Left ventricle myocardium inferior (tissue), 1 donor: ENCODE measurements at places on chromosomes 6 and 20. TPM values are rescaled to one million over a fixed set of nuclear protein-coding genes. Genes with fewer than 3 reads are reported as not detected.
A peak's percentile ranks its signal among the peaks of the same experiment; 100 is the strongest.

DNA sequence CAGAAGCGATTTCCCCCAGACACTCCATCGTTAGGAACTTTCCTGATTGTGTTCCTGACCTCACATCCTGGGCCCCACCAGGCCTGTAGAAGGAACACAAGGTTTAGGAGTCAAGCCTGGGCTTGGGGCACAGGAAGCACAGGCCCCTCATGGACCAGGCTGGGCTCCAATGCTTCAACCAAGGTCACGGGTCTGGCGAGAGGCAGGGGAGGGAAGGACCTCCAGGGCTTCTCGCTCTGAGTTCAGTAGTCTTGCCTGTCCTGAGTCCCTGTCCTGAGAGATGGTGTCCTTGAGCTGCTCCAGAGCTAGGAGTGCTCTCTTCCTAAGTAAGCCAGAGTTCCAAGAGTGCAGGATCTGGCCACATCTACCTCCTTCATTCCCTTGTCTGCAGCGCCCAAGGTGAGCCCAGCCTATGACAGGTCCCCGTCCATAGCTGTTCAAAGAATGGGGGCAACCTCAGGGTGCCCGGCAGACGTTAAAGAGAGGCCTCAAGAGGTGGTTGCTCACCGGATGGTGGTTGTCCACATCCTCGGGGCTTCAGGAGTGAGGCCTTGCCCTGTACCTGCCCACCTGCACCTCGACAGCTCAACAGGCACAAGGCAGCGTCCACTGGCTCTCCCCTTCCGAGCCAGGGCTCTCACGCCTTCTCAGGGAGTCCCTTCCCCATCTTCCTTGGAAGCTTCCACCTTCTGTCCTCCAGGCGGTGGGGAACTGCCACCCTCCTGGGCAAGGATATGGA lies 1.6 kb upstream of the TUBB1 start:
- no peak for DNase-seq

- no peak for DNase-seq
Observed at GRCh38 chr6:51648236-51648635, 439.2 kb downstream of the PKHD1 start.

DACT2 gene
- total RNA-seq = 2.3 TPM

SMOC2 gene
- total RNA-seq = 14.4 TPM

DNA sequence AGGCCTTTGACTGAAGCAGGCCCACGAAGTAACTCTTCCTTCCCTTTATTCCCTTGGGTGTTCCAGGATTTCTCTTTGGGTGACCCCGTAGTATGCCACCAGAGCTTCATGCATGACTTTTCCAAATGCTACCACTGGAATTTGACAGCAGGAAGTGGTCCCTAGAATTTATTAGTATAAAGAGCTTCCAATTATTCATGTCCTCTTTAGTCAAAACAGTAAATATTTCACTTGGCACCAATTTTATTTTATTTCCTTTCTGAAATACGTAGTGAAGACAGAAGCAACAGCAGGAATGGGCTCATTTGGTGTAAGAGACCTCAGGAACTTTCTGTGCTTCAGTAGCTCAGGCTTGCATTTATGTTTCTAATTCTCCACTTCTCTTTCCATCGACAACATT lies 151.3 kb downstream of the LCA5 start:
- DNase-seq = no peak

EHMT2 gene
- 15.6 TPM for total RNA-seq

GRCh38 chr6:14513496-14514393 lies 396.2 kb downstream of the CD83 start:
- no peak for DNase-seq

GRCh38 chr6:30684386-30685156 lies 1.9 kb downstream of the PPP1R18 start:
- DNase-seq = peak; percentile 61

OR12D1 gene
- not detected for total RNA-seq

ADIG gene
- not detected for total RNA-seq

GRCh38 chr6:150987371-150987828 lies 121.9 kb downstream of the MTHFD1L start:
- DNase-seq = no peak

GRCh38 chr20:47749339-47749738 lies 35.9 kb downstream of the SULF2 start:
- DNase-seq = peak; percentile 48

DNA sequence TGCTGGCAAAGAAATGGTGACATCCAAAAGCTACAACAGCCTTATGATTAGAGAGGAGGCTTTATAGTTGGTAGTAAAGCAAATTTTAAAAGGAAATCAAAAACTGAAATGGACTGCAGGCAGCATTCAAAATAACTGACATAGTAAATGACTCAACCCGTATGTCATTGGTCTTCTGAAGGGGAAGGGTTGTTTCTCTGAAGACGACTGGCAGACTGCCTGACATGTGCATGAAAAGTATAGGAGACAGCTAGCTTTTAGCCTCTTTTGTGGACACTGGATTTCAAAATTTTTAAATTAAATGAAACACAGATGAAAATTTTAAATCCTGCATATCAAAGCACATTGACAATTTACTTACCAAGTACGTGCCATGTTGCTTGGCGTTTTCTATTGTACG lies 90.7 kb downstream of the TRMT6 start:
- DNase-seq = no peak

DNA sequence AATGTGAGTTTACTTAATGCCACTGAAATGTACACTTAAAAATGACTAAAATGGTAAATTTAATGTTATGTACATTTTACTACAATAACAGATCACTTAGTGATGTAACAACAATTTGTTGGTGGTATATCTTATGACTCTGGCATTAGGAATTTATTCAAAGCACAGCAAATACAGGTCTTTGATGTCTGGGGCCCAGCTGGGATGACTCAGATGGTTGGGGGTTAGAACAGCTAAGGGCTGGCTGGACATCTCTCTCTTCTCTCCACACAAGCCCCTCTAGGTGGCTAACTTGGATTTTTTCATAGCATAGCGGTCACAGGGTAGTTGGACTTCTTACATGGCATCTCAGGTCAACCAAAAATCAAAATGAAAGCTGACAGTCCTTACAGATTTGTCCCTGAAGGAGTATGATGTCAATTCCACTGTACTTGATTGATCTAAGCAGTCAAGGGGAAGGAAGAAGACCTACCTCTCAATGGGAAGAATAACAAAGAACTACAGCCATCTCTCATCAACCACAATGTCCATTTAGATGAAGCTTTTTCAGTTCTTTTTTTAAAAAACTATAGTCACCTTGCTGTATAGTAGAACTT lies 37.5 kb upstream of the LCA5 start:
- DNase-seq = no peak

SMPDL3A gene
- 3.8 TPM for total RNA-seq

KIF3B gene
- 9.9 TPM for total RNA-seq

IL17F gene
- total RNA-seq = not detected

DNA sequence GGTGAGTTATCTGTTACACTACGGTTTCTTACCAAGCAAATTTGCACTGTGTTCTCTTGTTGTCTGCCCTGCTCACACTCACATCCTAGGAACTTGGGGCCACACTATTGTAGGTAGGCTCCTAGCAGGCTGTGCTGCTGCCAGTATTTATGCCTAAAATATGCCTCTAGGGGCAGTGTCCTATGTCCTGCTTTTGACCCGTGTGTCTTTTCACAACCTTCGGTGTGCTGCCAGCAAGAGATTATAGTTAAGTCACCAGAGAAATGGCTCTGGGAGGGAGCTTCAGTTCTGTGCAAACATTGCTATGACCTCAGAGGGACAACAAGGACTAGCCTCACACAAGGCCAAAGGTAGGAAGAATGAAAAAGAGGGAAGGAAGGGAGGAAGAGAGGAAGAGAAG lies 8.9 kb upstream of the TAAR5 start:
- DNase-seq = no peak

GRCh38 chr6:149046164-149046821 lies 271.2 kb upstream of the TAB2 start:
- no peak for DNase-seq

DNA sequence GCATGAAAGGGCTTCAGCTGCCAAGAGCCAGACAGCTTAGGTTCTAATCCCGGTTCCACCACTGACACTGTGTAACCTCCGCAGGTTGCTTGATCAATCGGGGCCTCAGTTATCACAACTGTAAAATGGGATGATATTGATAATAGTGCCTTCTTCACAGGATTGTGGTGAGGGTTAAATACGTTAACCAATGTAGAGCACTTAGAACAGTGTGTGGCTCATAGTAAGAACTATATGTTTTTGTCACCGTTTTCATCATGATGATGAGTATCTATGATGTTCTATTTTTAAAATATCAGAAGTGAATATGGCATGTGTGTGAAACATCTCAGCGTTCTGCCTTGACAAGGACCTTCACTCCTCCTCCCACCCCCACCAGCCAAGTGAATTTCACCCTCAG lies 10.3 kb upstream of the MAPK13 start:
- DNase-seq = no peak

HLA-DOB gene
- not detected for total RNA-seq

POU5F1 gene
- 0.69 TPM for total RNA-seq

DNA sequence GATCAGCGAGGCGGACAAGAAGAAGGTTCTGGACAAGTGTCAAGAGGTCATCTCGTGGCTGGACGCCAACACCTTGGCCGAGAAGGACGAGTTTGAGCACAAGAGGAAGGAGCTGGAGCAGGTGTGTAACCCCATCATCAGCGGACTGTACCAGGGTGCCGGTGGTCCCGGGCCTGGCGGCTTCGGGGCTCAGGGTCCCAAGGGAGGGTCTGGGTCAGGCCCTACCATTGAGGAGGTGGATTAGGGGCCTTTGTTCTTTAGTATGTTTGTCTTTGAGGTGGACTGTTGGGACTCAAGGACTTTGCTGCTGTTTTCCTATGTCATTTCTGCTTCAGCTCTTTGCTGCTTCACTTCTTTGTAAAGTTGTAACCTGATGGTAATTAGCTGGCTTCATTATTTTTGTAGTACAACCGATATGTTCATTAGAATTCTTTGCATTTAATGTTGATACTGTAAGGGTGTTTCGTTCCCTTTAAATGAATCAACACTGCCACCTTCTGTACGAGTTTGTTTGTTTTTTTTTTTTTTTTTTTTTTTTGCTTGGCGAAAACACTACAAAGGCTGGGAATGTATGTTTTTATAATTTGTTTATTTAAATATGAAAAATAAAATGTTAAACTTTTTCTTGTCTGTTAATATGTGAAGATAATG lies 2.2 kb downstream of the HSPA1B start:
- DNase-seq = no peak

- DNase-seq = no peak
Observed at GRCh38 chr6:84448331-84448730, 220.9 kb upstream of the CEP162 start.

GRCh38 chr20:50715694-50716093 lies 15.7 kb upstream of the PARD6B start:
- no peak for DNase-seq

DNA sequence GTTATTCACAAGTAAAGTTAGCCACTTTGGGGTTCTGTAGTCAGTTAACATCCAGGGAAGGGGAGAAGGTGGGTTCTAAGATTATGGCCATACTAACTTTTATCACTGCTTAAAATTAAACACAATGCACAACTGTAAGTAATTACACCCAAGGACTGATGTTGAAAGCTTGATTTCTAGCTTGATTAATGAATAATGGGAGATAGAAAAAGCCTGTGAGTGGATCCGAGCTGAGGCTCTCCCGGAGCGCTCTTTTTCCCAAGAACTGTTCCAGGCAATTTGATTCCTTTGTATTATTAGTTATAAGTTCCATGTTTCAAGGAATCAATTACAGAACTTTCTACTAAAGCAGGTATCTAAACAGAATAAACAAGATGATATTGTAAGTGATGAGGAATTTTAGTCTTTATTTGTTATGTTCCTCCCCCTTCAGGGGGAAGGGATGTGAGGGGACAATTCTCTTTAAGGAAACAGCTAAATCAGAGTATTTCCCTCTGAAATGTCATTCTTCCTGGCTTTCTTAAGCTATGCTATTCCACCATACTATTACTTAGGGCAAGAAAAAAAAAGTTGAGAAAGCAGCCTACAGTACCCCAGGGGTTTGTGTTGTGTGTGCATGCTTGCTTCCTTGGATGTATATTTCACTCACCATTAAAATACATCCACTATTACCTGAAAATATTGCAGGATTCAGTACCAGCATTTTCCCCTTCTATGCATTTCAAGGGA lies 3.8 kb downstream of the TSHZ2 start:
- DNase-seq = no peak

DNA sequence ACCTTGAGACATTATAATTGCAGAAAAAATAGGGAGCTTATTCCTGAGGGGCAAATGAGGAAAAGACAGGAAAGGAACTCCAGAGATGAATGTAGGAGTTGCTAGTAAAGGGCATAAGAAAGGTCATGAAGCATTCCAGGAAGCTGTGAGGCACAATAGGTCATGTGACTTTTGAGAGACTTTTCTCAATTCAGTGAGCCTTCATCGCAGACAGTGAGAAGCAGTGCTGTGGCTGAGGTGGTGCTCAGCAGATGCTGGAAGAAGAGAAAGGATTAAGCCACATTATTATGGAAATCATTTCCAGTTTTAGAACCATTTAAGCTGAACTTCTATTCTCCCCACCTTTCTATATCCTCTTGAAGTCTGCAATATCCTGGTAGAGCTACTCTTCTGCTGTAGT lies 4.1 kb downstream of the SPTLC3 start:
- DNase-seq = no peak

- DNase-seq = no peak
Observed at GRCh38 chr6:40804905-40805304, 217.7 kb upstream of the LRFN2 start.

RBM24 gene
- 189 TPM for total RNA-seq

DNA sequence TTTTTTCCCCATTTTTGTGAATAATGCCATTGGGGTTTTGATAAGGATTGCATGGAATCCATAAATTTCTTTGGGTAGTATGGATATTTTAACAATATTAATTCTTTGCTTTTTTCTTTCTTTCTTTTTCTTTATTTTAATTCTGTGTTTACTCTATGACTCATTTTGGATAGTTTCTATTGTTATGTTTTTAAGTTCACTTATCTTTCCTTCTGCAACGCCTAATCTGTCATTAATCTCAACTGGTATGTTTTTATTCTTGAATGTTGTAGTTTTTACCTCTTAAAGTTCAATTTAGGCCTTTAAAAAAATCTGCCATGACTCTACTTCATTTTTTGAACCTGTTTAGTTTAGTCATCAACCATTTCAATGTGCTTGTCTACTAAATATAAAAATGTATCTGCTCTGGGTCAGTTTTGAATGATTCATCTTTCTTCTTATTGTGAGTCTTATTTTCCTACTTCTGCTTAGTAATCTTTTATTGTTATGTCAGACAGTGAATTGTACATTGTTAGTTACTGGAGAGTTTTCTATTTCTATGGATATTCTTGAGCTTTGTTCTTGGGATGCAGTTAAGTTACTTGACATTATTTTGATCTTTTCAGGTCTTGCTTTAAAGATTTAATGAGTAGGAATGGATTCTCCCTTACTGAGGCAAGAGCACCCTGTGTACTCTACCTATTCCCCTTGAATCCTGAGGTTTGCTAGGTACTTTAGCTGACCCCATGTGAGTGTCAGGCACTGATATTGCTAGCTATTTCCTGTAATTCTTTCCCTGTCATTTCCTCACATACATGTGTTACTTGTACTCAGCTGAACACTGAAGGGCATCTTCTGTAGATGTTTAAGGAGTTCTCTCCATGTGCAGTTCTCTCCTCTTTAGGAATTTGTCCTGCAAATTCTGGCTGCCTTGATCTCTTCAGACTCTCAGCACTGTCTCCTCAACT lies 104.2 kb downstream of the TFAP2B start:
- DNase-seq = no peak

RING1 gene
- total RNA-seq = 28.4 TPM

RSPO4 gene
- total RNA-seq = not detected

LKAAEAR1 gene
- total RNA-seq = not detected

PDE10A gene
- 12.2 TPM for total RNA-seq
